ENCODE measurements at places on chromosomes 1 and 21.

DNA sequence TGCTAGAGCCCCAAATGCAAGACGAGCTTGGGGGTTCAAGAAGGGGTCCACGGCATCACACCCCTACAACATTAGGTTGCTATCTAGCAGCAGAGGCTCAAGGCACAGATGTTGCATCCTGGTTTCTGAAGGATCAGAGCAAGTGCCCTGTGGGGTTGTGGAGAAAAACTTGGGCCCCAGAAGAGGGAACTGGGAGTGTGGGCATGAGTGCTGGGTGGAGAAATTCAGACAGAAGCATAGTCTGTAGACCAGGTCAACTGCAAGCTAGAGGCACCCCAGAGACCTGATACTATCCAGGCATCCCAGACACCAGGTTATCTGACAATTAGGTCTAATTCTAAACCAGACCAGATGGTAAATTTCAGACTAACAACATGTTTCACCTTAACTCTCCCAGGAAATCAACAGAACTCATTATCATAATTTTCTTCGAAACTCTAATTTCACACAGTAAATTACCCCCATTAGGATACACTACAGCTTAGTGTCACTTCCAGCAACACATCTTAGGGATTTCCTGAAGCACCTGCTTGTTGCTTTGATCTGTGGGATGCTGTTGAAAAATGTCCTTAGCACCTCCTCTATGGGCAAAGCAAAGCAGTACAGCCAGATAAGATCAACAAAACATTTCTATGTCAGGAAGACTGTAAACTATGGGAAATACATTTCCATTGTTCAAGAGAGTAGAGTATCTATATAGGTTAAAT lies 179.3 kb downstream of the VAV3 start:
- no peak for DNase-seq

DNA sequence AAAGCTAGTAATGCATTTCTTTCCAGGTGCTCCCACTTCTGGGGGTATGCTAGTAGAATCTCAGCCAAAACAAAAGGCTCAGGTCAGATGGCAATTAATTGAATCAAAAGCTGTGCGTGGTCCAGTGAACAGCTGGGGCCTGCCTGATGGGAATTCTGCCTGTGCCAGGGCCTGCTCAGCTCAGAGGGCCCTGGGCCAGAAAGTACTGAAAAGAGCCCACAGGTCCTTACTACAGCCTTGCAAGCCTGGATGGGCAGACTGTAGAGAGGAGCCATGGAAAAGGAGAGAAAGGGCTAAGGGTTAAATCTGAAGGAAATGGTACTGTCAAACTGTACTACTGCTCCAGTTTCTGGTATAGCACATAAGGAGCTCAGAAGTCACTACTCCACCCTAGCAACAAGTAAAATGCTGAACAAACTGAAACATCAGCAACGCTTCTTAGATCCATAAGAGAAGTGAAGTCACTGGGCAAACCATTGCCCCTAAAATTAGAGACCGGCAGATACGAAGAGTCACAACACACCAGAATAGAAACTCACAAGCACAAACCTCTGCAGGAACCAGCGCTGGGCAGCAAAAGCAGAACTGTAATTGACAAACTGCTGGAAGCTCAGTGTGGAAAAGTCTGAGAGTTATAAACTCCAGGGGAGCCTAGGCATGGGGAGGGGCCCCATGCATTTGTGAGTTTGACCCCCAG lies 121.1 kb upstream of the SYT6 start:
- DNase-seq: no peak

GRCh38 chr1:208006258-208006920 lies 95.5 kb upstream of the CD34 start:
- DNase-seq: no peak

DNA sequence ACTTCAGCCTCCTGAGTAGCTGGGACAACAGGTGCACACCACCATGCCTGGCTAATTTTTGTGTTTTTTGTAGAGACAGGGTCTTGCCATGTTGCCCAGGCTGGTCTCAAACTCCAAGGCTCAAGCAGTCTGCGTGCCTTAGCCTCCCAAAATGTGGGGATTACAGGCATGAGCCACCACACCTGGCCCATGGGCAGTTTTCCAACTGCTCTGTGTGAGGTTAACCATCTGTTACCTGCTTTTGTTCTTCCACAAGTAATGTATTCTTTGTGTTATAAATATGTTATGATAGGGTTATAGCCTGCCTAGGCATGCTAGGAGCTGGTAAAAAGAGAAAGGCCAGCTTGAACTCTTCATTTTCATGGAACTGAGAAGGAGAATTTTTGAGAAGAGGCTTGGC lies 30.7 kb downstream of the TUFT1 start:
- DNase-seq: no peak

- no peak for DNase-seq
Observed at GRCh38 chr1:21293537-21294265, 3.4 kb upstream of the ECE1 start.

DNA sequence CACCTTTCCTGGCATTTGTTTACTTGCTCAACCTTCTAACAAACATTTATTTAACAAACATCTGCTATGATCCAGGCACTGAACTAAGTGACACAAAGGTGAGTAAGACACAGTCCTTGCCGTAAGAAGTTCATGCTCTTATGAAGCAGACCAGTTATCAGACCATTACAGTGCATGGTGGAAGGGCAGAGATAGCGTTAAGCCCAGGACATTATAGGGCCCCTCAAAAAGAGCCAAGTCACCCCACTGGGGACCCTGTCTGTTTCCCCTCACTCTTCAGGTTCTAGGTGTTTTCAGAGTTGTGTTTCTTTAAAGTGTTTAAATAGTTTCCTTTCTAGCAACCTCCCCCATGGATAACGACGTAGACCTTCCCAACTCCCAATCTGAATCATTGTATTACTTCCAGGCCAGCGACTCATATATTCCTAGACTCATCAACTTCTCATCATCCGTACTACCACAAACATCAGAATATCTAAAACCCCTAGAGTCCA lies 39.3 kb downstream of the TCP10L start:
- DNase-seq: no peak

- DNase-seq: no peak
Observed at GRCh38 chr1:167922023-167922422, 8.1 kb upstream of the ADCY10 start.

GRCh38 chr1:198904321-198904720 lies 265.5 kb downstream of the PTPRC start:
- DNase-seq: no peak

DNA sequence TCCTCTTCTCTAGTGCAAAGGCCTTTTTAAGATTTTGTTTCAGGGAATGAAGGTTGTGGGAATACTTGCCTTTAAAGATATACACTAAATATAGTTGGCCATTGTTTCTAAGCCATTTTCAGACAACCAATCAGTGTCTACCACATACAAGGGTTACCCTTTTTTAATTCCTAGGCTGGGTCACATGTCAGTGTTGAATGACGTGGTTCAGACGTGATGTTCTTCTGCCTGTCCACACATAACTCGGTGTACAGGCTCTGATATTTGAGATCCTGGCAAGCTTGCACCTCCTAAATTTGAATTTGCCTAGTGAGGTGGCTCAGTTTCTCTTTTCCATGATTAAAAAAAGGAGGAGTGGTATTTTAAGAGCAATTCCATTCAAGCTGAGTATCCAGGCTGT lies 38.8 kb downstream of the DTL start:
- DNase-seq: no peak

GRCh38 chr1:18588093-18588492 lies 42.6 kb upstream of the PAX7 start:
- DNase-seq: no peak

DNA sequence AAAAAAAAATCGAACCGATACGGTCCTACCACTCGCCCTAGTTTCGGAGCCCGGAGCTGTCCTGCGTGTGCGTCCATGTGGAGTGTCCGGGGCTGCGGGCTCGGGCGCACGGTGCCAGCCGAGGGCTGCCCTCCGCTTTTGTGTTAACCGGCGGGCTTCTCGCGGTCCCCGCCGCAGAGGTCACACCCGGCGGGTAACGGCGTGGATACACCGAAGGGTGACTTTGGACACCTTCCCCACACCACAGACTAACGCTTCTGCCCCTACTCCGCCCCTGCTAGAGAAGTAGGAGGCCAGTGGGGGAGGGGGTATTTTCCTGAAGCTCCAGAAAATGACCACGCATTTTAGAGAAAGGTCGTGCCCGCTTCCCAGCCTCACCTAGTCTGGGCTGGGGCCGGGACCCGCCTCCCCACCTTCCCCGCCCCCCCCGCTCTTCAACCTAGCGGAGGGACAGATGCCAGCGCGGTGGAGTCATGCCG lies 609 bp upstream of the ATF3 start:
- DNase-seq: no peak

GRCh38 chr1:245051349-245052221 lies 103.2 kb upstream of the KIF26B start:
- DNase-seq: peak; percentile 83

- DNase-seq: no peak
Observed at GRCh38 chr1:83781667-83782066, 217.3 kb downstream of the TTLL7 start.

- no peak for DNase-seq
Observed at GRCh38 chr1:232038706-232039677, 412.4 kb downstream of the DISC1 start.

- DNase-seq: no peak
Observed at GRCh38 chr21:34797921-34798535, 129.2 kb downstream of the CLIC6 start.

- no peak for DNase-seq
Observed at GRCh38 chr1:201582705-201583442, 43.9 kb downstream of the NAV1 start.

DNA sequence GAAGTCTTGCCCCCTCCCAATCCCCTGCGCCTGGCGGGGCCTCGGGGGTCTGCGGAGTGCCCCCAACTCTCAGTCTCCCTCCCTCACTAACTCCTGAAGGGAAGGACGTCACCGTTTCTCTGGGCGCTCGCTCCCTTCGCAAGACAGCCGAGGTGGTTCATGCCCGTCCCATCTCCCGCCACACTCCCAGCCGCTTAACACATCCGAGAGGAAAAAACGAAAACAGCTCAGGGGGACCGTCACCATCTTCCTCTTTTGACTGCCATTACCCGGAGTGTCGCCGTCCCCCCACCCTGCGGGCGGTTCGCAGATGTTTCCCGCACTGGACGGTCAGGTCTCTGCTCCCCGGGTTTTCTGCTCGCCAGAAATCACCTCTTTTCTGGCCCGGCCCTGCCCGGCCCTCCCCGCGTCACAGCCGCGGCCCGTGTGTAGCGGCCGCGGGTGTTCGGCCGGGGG lies 532 bp downstream of the ERO1B start:
- DNase-seq: peak; percentile 77

DNA sequence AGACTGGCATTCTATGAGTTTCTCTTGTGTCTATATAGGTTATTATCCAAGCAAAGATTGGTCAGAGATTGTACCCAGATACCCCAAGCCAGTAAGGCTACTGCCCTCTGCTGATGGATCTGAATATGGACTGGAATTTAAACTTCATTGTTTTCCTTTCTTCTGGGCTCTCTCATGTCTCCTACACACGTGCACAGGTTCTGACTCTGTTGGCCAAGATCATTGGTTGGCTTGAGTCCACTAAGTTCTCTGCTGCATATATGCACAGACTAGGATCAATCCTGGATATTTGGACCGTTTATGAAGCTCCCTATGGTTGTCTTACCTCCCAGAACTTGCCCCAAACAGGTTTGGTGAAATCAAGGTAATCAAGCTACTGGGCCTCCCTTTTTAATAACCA lies 69.7 kb downstream of the CC2D1B start:
- peak; percentile 49 for DNase-seq

DNA sequence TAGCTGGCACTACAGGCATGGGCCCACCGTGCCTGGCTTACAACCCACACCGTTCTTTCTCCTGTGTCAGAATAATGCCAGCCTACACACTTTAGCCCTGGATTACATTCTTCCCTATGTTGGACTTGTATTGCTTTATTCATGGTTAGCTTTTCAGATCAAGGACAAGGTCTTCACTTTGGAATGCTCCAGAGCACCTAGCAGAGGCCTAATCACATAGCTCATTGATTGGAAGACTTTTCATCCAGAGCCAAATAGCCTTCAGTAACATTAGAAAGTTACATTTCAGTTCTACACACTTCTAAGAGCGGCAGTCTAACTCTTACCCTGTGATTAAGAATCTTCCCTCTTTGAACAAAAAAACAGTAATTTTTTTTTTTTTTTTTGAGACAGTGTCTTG lies 29.4 kb upstream of the ZFYVE9 start:
- DNase-seq: no peak

DNA sequence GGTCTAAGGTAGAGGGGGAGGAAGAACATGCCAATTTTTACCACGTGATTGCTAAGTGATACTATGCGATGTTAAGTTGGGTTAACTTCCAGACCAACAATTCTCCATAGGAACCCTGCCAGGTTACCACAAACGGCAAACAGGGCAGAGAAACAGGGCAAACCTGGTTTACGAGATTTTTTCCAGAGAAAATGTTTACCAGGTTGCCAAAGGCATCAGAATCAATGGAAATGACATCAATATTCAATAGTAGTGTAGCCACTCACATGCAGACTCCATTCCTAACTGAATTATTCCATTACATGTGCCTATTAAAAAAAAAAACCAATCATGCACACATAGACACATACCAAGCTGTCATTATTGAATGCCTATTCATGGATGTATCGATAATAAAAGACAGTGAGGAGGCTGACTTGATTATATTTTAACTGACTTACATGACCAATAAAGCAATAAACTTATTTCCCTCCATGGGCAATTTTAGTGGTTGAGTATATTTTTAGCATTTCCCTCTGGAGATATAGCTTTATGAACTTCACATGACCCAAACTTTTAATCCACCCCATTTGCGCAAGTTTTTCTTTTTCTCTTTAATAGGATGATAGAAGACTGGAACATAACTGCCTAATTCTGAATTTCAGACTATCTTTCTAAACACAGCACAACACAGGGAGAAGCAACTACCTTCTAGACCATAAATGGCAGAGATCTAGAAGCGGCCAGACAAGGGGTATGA lies 40.5 kb upstream of the KCNE1 start:
- DNase-seq: no peak

- no peak for DNase-seq
Observed at GRCh38 chr1:55931081-55931940, 648.1 kb downstream of the PLPP3 start.

DNA sequence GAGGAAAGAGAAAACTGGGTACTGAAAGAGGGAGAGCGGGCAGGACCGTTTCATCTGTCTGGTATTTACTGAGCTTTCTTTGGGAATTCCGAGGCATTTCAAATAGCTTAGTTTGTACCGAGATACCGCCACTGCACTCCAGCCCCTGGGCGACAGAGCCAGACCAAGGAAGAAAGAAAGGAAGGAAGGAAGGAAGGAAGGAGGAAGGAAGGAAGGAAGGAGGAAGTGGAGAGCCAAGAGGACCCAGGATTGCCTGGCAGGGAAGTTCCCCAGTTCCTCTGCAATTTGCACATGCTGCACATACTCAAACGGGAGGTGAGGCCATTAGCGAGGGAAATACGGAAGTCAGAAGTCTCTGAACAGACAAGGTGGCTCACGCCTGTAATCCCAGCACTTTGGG lies 961 bp upstream of the FUCA1 start:
- DNase-seq: no peak

- DNase-seq: no peak
Observed at GRCh38 chr1:61227857-61228550, 145.6 kb downstream of the NFIA start.

GRCh38 chr1:17167041-17167785 lies 37.7 kb upstream of the PADI1 start:
- DNase-seq: peak; percentile 65

- no peak for DNase-seq
Observed at GRCh38 chr1:179129702-179130473, 48.0 kb downstream of the TOR3A start.

All from endodermal cell (in vitro differentiated cells).